Fibroblast of lung (primary cell): ENCODE measurements at places on chromosomes 6 and 20.
A peak's percentile ranks its signal among the peaks of the same experiment; 100 is the strongest.

DNA sequence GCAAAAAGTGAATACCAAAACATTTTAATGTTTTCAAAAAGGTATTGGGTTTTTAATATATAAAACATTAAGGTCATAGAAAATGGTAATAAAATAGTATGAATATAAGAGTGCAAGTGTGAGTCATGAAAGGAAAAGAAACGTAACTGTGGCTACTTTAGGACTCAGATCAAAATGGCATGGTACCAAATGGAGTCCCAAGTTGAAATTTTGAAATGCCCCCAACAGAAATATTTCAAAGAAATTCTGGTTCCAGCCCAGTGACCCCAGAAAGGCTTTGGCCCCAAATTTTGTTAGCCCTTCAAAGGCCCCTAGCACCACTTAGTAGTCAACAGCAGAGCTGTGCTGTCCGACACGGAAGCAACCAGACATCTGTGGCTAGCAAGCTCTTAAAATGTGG lies 6.0 kb downstream of the COL12A1 start:
- DNase-seq, result peak; percentile 43

GRCh38 chr6:163630572-163630971 lies 216.1 kb downstream of the QKI start:
- DNase-seq, result no peak

GRCh38 chr6:19860235-19860877 lies 23.2 kb downstream of the ID4 start:
- no peak for DNase-seq

DNA sequence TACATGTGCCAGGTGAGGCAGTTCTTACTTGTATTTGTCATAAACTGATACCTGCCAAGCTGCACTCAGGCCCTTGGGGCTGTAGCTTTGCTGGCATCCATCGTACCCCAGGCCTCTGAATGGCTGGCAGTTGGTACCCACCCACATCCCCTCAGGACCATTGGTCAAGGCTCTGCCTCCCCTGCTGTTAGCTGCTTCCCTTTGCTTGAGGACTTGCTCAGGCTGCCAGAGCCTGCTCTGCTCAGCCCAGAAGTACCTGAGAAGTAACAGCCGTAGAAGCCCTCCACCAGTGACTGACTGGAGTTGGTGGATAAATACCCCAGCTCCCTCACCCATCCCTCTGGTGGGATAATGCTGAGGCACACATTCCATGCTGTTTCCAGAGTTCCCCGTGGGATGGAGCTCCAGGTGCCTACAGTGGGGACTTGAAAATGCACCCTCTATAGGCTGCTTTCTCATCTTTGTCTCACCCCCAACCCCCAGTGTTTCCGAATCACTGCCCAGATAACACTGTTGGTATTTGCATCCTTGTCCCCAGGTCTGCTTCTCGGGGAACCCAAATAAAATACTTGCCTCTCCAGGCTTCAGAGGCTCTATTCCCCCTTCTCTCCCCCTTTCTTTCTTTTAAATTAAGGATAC lies 7.3 kb downstream of the EBF4 start:
- DNase-seq, result no peak

DNA sequence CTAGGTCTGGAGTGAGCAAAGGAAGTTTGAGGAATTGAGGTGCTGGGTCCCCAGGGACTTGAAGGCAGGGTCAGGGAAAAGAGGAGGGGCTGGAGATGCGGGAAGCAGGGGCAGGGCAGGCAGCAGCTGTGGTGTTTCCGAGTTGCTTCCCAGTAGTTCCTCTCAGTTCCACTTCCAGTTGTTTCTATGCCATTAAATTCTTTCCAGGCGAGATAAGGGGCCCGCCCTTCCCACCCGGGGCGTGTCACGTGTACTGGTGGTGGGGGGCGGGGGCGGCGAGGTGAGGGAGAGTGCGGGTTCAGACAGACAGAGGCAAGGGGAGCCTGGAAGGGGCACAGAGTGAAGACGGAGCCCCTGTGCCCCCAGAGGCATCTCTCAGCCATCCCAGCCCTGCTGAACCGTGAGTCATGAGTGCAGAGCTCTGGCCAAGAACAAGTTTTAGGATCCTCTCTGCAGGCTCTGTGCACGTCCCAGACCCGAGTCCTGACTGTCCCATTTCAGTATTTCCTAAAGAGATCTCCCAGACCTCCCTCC lies 977 bp downstream of the TNXB start:
- no peak for DNase-seq

DNA sequence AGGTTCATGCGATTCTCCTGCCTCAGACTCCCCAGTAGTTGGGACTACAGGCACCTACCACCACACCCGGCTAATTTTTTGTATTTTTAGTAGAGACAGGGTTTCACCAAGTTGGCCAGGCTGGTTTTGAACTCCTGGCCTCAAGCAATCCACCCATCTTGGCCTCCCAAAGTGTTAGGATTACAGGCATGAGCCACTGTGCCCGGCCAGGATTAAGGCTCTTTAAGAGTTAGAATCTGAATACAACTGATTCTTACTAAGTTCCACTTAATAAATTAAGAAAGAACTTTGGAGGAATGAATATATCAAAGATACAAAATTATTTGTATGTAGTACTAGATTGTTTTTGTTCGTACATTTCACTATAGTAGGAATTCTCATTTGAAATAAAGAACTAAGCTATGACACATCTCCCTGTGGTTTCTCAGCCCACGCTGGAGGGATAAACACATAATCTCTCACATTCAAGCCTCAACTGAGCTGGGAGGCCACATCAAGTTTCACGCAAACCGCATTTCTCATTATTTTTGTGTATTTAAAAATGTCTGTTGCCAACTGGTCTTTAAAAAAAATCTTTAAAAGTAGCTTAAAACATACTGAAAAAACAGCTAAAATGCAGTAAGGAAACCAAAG lies 34.2 kb downstream of the DTNBP1 start:
- peak; percentile 86 for DNase-seq
